ENCODE measurements at places on chromosomes 7 and 10.

DNA sequence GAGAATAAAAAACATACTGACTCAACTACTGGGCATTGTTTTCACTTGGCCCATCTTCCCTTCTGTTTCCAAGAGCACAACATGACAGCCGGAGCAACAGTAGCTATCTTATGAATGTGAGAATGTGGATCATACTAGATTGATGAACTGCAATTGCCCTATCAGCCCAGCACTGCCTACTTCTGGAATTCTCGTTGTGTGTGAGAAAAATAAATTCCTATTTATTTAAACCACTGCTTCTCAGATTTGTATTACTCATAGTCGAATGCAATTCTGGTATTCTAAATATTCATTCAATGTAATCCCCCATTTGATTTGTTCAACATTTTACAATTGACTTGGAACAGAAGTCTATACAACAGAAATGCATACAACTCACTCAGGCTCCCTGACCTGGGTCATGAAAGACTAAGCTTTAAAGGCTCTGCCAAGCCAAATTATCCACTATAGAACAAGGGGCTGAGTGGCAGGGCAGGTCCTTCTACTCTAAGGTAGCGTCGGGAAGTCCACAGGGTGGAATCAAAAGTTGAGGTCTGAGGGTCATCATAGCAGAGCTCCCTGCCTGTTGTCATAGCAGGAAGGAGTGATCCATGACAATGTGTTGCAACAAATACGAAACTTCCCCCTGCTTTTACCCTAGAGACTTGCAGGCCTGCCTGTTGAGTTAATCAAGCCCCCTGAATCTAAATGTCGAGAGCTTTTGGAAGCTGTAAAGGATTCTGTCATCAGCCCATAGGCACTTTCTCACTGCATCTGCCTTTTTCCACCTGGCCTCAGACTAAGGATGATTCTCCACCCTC is 12.4 kb upstream of the JAZF1 start:
- no peak for DNase-seq

- no peak for DNase-seq
These were observed 4.2 kb downstream of the HTRA1 start for GRCh38 chr10:122465401-122466040.

DNA sequence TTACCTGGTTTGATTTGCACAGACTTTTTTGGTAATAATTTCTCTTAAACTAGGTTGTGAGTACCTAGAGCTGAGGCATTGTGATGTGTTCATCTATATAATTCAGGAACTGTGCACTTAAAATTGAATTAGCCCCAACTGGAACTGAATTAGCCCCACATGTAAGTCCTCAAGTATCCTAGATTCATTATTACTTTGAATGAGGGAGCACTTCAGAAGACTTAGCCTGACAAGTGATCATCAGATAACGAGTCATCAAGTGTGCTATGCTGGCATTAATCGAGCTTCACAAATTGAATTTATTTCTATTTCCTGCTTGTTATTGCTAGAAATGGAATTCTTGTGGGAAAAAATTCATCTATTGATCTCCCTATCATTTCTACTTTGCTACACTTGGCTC is 323.4 kb upstream of the SEMA3D start:
- DNase-seq = no peak

DNA sequence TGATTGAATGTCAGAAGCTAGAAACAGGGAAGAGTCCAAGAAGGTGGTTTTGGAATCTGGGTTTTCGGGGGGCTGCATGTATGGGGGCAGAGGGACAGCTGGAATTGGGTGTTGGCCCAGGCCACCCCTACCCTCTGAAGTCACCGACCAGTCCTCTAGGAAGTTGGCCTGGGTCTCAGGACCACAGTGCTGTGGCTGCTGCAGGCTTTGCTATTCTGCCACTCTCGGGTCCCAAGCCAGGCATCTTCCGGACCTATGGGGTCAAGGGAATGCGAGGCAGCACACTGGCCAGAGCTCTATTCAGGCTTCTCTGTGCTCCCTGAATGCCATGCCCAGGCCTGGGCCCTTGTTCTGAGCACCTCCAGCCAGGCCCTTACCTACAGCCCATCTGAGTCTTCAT is 13.2 kb downstream of the FGF8 start:
- DNase-seq = no peak

- DNase-seq = no peak
These were observed 38.1 kb downstream of the LRGUK start for GRCh38 chr7:134165252-134165651.

DNA sequence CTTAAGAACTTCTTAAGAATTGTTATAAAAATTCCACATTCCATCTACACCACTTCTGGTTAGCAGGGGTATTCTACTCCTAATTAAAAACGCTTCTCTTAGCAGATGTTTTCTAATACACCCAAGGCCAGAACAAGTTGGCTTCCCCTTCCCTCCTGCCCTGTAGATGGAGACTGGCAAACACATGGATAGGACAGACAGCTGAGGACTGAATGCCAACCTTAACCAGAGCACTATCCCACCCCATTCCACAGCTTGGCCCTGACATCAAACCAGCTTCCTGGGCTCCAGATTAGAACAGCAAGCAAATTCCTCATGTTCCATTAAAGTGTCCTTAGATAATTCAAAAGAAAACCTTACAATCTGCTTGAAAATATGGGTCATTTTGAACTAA is 56.6 kb upstream of the IL6 start:
- DNase-seq = no peak

DNA sequence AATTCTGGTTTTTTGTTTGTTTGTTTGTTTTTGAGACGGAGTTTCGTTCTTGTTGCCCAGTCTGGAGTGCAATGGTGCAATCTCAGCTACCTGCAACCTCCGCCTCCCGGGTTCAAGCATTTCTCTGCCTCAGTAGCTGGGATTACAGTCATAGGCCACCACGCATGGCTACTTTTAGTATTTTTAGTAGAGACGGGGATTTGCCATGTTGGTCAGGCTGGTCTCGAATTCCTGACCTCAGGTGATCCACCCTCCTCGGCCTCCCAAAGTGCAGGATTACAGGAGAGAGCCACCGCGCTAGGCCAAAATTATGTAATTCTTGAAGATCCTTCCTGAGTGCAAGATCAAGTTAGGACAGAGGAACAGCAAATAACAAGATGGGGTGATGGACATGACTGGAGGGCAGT is 719 bp downstream of the ZNF33B start:
- DNase-seq = no peak

DNA sequence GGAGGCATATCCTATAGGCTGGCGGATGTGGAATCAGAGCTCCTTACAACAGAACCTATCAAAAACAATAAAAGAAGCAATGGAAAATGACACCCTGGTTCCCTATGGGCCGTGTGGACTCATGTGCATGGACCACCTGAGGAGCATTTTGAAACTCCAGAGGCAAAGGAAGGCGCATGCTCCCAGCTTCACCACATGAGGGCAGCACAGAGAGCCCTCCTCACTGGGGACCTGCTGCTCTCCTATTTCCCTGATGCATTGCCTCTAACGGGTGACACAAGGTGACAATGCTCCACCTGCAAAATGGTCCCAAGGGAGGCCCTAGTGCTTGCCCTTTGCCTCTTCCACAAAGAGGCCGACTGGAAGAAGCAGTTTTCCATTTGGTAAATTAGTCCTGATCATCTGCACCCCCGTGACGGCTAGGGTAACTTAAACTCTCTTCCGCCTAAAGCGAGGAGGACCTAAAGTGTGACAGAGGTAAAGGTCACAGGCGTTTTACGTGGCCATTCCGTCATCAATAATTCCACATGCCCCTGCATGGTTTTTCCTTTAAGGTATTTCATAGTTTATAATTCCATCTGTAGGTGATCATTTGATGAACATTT is 67.7 kb downstream of the GPAM start:
- no peak for DNase-seq

- no peak for DNase-seq
These were observed 273.9 kb upstream of the ADARB2 start for GRCh38 chr10:2011106-2011716.

DNA sequence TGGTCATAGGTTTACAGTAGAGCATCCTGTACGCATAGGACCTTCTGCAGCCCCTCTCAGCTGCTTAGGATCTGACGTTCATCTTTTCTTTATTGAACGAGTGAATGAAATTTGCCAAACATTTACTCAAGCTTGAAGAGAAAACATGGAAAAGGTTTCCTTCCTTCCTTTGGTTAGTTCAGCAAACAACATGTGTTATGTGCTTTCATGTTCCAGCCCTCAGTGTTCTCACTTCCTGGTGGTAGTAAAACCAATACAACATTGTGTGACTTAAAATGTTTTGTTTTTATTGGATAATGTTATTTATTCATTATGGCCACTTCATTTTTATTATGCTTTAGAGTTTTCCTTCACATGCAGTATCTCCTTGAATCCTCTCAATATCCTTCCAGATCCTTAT is 1.4 kb upstream of the CDCA7L start:
- no peak for DNase-seq

GRCh38 chr10:125684581-125684980 is 1.6 kb upstream of the TEX36 start:
- no peak for DNase-seq

Data from bone marrow (tissue), 2 donors.